ENCODE measurements at places on chromosomes 5 and 9. TPM values are rescaled to one million over a fixed set of nuclear protein-coding genes. Genes with fewer than 3 reads are reported as not detected.

SLC6A19 gene
- total RNA-seq = not detected

HRH2 gene
- total RNA-seq = not detected

GPX8 gene
- 61.1 TPM for total RNA-seq

AK8 gene
- total RNA-seq = 0.42 TPM

PRRT1B gene
- total RNA-seq = not detected

FOXD4L4 gene
- 0.07 TPM for total RNA-seq

ENC1 gene
- 76.9 TPM for total RNA-seq

GCNT4 gene
- 0.06 TPM for total RNA-seq

PCDHB13 gene
- 2.2 TPM for total RNA-seq

ADAMTS2 gene
- total RNA-seq = not detected

DNA sequence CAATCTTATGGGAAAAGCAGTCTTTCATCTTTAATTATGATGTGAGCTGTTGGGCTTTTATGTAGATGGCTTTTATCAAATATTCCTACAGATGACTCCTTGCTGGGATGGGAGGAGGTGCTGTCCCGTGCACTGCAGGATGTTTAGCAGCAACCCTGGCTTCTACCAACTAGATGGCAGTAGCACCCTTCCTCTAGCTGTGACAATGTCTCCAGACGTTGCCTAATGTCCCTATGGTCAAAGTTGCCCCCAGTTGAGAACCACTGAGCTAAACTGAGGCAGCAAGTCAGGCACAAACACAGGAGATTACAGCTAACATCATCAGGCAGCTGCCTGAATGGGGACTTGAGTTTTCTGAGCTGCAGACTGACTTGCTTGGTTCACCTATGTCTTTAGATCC is 401.9 kb upstream of the PDE4D start:
- no peak for DNase-seq

DNA sequence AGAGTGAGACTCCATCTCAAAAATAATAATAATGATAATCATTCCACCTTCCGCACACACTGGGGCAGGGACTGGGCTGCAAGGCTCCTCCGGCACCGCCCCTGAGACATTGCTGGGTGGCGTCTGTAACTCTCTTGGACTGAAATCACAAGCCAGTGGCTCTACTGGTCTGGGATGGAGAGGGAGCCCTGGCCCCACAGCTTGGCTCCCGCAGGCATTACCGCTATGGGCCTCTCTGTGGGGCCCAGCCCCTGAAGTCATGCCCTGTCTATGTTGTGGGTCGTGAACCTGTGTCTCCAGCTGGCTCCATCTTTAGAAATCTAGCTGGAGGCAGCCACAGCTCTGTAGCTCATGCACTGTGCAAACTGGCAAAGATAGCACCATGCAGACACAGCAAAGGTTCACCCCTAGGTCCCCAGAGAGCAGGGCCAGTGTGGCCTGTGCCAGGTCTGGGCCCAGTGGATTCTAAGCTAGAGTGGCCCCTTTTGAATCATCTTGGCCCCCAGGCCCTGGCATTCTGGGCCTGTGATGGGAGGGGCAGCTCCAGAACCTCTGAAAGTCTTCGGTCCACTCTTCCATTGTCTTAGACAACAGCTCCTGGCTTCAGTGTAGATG is 36.1 kb upstream of the COL5A1 start:
- no peak for DNase-seq

- no peak for DNase-seq
Observed at GRCh38 chr9:134059188-134059641, 8.6 kb downstream of the BRD3 start.

DNA sequence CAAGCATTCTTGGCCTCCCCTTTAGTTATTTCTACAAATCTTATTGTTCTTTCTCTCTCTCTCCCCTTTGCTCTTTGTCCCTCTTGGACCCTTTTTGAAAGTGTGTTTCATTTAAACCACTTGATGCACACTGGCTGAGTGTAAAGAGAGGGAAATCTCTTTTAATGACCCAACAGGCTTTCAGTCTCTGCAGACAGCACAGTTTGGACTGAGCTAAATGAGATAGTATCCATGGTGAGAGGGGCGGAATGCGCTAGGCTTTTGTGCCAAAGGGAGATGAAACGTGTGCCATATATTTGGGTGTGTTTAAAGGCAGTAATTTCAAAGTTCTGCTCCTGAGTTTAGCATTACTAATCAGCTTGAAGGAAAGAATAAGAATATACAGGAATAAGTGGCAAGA is 184.9 kb downstream of the PCSK1 start:
- DNase-seq = no peak

- DNase-seq = no peak
Observed at GRCh38 chr9:108933231-108933717, 650 bp downstream of the ELP1 start.

DNA sequence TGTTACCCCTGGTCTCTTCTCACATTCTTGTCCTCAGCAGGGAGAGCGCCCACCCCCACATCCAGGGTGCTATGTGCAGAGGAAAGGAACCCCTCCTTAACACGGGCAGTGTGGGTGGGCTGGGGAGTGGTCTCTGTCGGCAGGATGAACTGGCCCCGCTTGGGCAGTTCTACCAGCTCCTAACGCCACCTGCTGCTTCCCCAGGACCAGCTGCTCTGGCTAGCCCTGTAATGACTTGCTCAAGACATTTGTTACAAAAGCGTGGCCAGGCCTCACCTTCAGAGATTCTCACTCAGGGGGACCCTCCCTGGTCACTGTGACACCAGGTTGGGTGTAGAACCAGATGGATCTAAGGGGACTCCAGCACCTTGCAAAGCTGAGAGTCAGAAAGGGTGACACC is 82.4 kb downstream of the HMCN2 start:
- no peak for DNase-seq

DNA sequence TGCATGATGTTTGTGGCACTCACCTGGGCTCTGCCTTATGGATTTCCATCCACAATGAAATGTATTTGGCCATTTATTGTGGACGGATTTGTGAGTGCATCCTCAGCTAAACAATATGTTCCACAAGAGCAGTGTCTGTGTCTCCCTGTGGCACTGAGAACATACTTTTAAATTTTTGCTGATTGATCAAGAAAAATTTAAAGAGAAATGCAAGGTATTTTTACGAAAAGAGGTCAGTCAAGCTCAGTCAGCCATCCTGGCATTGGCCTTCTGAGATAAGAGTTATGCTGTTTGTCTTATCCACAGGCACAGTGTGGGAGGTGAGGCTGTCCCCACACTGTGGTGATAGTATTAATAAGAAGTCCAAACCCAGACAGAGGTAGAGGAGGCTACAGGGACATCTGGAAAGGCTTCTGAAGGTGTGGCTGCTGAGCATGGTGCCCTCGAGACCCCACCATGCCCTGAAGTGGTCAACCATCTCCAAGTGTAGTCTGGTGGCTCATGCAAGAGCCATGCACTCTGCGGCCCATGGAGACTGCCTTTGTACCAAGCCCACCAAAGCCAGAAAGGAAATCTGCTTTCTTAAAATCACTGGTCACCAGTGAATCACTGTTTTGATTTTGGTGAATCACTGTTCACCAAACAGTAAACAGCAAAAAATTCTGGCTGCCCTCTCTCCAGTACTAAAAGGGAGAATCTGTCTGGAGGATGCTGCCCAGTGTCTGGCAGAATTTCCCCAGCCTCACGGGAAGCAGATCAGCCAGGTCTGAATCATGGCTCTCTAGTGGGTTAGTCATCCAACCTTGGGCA is 28.8 kb downstream of the SPOCK1 start:
- DNase-seq = peak; percentile 41

GRCh38 chr5:88119535-88120125 is 149.0 kb downstream of the TMEM161B start:
- no peak for DNase-seq

DNA sequence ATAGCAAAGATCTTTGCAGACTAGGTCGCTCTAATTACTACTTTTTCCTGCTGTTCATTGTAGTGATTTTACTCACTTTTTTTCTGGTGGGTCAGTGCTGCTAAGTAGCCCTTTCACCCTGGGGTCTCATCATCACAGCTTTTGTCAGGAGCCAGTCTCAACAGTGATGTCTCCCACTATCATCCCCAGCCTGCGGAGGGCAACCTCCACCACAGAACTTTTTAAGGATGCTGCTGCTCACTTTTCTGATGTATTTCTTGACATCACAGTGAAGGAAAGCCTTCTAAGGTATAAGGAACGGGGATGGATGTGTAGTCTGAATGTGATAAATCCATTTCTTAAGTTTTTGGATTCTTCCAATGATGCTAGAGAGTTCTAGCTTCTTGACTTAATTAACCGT is 242.5 kb upstream of the RIOK2 start:
- no peak for DNase-seq

- DNase-seq = peak; percentile 57
Observed at GRCh38 chr9:98251551-98251950, 3.9 kb downstream of the TBC1D2 start.

DNA sequence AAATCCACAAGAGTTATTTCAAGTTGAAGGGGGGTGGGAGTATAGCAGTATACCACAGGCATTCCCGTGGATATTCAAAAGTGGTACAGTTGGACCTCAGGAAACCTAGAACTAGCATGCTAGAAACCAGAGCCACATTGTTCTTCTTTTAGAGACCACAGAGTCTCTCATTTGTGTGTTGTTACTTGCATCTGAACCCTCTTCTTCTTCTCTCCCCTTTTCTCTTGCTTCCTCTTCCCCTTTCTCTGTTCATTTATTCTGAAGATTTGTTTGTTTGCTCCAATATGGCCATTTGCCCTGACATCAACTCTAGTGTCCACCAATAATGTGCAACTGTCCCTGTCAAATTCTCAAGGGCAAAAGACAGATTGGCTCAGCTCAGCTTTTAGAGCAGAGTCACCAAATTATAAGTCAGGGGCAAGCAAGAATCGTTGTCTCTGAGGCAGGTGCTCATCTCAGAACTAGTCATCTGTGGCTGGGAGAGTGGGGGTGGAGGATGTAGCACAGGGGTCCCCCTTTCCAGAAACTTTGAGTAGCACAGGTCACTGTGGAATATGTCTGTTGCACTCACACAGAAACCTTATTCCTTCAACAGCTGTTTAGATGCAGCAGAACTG is 321.1 kb downstream of the ARRDC3 start:
- DNase-seq = no peak

- DNase-seq = no peak
Observed at GRCh38 chr9:33750307-33750838, 45.0 kb upstream of the PRSS3 start.

GRCh38 chr5:60143942-60144549 is 250.5 kb upstream of the PDE4D start:
- DNase-seq = no peak

GRCh38 chr5:1219098-1219767 is 5.9 kb upstream of the SLC6A18 start:
- DNase-seq = no peak

DNA sequence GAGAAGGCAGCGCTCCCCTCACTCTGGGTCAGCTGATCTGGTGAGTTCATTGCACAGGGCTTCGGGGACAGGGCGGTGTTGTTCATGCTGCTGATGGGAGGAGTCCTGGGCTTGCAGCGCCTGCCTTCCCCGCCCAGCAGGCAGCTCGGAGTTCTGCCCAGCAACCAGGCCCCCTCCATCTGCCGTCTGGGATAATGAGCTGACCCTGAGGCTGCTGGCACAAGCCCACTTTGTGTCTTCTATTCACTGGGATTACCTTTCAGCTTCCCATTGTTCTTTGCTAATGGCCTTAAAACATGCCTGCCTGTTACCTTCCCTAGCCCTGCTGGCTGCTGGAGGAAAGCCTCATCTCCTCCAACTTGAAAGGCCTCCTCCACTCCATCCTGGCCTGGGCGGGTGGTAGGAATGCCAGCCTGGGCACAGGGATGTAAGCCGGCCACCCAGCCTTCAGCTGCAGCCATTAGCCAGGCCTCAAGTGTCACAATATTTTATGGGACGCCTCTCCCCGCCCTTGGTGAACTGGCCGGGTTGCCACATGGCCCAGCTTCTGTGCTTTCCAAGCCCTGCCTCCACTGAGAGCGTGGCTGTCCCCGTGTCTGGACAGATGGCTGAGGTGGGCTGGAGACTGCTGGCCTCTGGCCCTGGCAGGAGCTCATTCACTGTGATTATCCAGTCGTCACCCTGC is 70.4 kb downstream of the GADD45G start:
- DNase-seq = no peak

GRCh38 chr5:10077791-10078545 is 171.7 kb downstream of the ATPSCKMT start:
- DNase-seq = no peak

GRCh38 chr5:68272289-68272688 is 56.7 kb downstream of the PIK3R1 start:
- no peak for DNase-seq

DNA sequence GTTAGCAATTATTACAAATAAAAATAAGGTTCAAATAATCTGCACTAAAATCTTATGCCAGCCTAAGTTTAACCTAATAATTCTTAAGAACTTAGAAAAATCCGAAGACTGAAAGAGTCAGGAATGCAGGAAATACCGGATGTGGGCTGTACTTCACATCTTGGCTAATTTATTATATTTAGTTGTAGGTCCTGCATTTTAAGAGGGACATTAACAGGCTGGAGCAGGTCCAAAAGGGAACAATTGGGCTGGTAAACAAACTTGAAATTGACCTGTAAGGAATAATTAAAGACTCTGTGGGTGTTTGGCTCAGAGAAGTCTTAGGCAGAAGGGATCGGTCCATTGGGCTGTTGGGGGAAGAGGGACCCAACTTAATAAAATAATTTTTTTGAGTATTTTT is 18.4 kb downstream of the GLRA1 start:
- DNase-seq = no peak

DNA sequence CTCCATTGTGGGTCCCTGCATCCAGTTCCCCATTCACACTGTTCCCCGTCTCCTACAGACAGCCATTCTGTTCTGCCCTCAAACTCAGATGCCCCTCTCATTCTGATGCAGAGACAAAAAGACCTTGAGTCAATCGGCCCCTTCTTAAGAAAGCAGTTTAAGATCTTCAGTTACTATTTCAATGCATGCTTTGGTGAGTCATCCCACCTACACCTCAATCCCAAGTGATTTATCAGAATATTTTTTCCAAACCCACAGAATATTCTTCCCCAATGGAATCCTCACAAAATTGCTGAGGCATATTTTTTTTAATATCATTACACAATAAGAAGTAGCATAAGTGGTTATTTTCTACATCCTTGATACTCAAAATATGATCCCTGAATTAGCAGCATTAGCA is 92.4 kb upstream of the SLC1A1 start:
- DNase-seq = no peak

GRCh38 chr5:88870285-88870684 is 12.7 kb downstream of the MEF2C start:
- DNase-seq = no peak

DNA sequence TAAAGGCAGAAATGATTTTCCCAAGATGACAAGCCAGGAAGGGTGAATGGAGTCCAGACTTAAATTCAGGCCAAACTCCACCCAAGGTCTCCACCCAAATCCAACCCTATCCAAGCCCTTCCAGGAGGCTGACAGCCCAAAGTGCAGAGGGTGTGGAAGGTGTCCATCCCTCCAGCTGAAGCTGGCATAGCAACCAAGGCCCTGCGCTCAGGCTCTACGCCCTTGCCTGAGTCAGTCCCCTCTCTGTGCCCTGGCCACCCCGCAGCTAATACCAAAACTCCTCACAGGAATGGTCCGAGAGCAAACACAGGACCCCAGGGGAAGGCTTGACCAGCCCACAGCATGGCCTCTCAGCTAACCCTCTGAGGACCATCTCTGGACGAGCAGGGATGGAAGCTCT is 2.1 kb downstream of the SEPTIN8 start:
- DNase-seq = no peak

All from NCI-H460 (cell line).